AG08395 (cell line): ENCODE measurements at places on chromosomes 7 and 10.

DNA sequence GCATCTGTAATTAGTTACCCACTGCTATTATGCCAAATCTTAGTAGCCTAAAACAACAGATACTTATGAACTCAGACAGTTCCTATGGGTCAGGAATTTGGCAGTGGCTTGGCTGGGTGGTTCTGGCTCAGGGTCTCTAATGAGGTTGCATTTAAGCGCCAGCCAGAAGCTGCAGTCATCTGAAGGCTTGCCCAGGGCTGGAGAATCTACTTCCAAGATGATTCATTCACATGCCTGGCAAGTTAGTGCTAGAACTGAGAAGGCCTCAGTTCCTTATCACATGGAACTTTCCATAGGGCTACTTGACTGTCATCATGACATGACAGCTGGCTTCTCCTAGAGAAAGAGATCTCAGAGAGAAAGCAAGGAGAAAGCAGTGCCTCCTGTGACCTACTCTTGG, 121.3 kb downstream of the AVL9 start:
- peak; percentile 79 for DNase-seq

GRCh38 chr7:42014625-42015618, 222.1 kb downstream of the GLI3 start:
- no peak for DNase-seq

DNA sequence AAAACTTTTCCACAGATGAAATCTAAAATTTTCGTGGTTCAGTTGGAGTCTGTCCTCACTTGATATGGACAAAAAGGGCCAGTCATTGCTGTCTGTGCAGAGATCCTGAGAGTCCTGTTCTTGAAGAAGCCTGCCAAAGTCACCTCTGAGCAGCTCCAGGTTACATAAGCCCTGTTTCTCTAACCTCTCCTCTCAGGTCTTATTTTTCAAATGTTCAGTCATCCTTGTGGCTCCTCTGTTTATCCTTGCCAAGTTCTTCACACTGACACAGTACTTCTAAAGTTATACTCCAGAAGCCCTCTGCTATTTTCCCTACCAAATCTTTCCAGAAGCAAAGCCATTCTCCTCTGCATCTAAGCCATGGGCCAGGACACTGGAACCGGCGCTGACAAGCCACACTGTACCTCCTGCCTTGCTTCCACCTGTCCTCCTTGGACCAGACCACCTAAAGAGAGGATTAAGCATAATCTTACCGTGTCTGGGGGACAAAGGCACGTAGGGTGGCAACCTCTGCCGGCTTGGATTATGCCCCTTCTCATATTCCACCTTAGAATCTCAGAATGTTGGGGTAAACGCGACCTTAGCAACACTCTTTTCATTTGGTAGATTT, 161.6 kb downstream of the JAZF1 start:
- DNase-seq = no peak

DNA sequence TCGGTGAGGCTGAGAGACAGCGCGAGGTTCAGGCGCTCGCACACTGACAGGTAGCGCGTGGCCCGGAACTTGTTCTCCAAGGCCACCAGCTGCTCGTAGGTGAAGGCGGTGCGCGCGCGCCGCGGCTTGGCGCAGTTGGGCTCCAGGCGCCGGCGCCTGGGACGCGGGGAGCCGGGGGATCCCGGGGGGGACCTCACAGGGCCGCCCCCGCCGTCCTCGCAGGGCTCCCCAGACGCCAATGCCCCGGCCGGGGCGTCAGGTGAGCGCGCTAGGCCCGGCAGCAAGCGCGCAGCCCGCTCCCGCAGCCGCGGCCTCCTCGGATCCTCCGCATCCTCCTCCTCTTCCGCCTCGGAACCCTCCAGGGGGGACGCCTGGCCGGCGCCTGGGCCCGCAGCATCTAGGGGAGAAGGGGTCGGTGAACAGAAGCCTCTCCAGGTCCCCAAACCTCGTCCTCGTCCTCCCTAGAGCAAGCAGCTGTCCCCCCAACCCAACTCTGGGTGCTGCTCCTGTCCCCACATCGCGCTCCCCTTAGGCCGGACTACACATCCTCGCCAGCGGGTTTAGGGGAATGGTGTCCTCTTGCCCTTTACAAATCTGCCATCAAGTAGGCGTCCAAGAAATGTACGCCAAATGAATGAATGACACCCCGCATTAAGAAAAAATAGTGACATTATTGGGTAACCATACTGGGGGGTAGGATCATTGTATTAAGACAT, 1.9 kb downstream of the NKX1-2 start:
- DNase-seq = no peak
